ENCODE measurements at places on chromosomes 7 and 10. TPM values are rescaled to one million over a fixed set of nuclear protein-coding genes. Genes with fewer than 3 reads are reported as not detected.
A peak's percentile ranks its signal among the peaks of the same experiment; 100 is the strongest.

DNA sequence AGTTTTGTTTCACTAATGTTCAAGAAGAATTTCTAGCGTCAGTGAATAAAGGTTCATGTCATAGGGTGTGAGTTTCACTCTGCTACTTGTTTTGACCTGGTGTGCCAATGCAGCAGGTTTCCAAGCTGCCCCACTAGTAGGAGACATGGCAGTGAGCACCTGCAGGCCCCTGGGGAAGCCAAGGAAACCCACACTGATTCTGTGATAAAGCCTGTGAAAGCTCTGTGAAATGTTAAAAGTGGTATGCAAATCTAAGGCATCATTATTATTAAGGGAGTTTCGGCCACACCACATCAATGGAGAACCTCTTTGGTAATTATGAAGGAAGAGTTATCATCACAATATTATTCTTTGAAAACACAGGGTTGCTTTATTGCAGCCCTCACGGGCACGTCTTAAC lies 46.4 kb downstream of the ABCB5 start:
- DNase-seq, result no peak

GRCh38 chr10:52469970-52470705 lies 156.1 kb downstream of the DKK1 start:
- no peak for DNase-seq

- no peak for DNase-seq
These were observed 133.5 kb downstream of the TSPAN12 start for GRCh38 chr7:120724448-120724847.

- DNase-seq, result no peak
These were observed at the start of gene GSDME for GRCh38 chr7:24757353-24758275. TSS of gene GSDME (minus strand) at chr7:24757464. CDS start at chr7:24749774, 7,690 bp downstream.

- DNase-seq, result no peak
These were observed 219.5 kb upstream of the NRP1 start for GRCh38 chr10:33553748-33554571.

GRCh38 chr10:93560541-93560940 lies 5.9 kb upstream of the FFAR4 start:
- DNase-seq, result no peak

GRCh38 chr10:110420401-110421193 lies 77.1 kb upstream of the DUSP5 start:
- no peak for DNase-seq

DNA sequence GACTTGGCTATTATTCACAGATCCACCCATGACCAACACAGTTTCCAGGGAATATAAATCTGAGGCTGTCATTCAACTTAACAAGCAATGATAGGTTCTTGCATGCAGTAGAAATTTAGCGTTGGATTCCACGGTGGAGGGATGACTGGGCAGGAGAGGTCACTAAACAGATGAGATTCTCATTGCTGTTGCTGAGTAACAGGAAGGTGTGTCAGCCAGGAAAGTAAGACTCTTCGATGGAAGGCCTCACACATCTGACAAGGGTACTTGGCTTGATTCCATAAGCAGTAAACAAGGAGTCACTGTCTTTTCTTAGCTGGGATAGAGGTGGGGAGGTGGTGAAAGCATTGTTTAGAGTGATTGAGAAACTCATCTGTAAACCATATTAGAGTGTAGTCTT lies 1152.0 kb downstream of the SORCS3 start:
- DNase-seq, result no peak

DNA sequence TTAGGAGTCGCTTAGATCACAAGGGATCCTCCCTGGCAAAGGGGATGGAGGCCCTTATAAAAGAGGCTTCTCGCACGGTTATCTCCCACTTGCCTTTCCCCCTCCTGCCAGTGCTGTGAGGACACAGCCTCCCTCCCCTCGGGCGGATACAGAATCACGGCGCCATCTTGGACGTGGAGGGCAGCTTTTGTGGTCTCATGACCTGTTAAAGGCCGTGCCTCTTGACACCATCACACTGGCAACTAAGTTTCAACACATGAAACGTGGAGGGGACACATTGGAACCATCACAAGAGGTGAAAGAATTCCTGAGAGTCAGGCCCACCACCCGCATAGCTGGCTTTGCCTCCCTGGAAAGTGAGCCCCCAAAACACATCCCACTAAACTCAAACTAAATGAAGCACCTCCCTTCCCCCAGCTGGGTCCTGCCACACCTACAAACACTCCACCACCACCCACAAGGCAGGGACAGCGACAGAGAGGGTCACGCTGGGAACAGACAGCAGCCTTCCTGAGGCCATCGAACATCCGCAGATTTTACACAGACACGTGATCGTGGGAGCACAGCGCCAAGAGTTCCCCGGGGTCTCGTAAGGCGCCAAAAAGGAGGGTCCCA lies 110.6 kb downstream of the TCERG1L start:
- no peak for DNase-seq

DNA sequence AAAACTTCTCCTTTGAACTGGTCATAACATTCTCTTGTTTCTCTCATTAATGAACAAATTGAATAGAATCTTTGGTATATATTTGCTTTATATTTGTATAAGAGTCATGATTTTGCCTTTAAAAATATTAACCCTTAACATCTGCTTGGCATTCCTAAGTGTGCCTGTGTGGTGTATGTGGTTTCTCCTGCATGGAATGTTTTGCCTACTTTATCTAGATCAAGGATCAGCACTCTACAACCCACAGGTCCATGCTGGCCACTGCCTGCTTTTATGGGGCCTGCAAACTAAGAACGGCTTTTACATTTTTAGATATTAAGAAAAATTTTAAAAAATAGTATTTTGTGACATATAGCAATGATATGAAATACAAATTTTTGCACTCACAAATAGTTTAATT lies 4.3 kb upstream of the LAMB4 start:
- no peak for DNase-seq

DNA sequence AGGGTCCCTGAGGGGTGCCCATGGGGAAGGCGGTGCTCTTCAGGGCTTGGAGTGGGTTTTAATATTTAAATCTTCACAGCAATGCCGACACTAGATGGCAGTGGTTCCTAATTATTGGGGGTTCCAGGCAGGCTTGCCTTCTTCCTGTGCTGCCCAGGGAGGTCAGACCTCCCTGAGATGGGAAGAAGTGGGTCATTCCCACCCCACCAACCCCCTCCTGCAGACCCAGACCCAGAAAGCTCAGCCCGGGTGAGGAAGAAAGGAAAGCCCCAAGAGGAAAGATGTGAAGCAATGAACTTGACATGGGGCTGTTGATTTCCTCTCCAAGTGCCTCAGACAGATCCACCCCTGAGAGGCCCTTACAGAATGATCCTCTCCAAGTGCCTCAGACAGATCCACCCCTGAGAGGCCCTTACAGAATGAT lies 85.1 kb upstream of the LANCL2 start:
- DNase-seq, result no peak

GRCh38 chr10:6778992-6779701 lies 199.1 kb upstream of the PRKCQ start:
- DNase-seq, result no peak

- DNase-seq, result no peak
These were observed 21.8 kb downstream of the CFAP69 start for GRCh38 chr7:90266808-90267207.

GRCh38 chr7:56046721-56047445 lies 4.4 kb downstream of the PSPH start:
- DNase-seq, result no peak

DNA sequence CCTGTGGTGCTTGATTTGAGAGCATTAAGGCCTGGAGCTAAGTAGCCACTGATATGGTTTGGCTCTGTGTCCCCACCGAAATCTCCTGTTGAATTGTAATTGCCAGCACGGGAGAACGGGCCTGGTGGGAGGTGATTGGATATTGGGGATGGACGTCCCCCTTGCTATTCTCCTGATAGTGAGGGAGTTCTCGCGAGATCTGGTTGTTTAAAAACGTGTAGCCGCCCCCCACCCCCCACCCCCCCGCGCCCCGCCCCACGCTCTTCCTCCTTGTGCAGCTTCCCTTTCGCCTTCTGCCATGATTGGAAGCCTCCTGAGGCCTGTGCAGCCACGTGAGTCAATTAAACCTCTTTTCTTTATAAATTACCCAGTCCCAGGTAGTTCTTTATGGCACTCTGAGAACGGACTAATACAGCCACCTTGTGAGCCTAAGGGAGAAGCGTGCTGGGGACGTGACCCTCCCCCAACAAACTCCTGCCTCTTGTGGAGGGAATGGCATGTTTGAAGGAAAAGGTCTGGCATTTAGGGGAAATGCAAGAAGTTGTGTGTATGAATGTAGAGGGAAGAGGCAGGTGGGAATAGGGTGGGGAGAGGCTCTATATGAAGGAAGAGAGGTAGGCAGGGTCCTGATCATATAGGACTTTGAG lies 118.0 kb upstream of the KMT2C start:
- no peak for DNase-seq

DNA sequence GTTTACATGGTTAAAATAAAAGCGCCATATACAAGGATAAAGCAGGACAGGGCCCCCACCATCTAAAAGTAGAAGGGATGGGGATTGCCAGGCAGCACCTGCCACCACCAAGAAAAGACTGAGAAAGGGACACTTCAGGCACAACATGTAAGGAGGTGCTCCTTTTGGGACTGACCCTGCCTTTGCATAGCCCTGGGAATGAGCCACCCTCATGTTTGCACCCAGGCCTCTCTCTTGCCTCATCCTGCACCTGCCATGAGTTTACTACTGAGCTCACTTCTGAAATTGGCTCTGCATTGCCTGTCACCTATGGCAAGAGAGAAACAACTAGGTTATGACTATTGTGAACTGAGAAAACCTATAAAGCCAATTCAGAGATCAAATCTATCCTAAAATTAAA lies 489.7 kb downstream of the KCNMA1 start:
- no peak for DNase-seq

- DNase-seq, result no peak
These were observed 2.1 kb downstream of the CADPS2 start for GRCh38 chr7:122884186-122884585.

DNA sequence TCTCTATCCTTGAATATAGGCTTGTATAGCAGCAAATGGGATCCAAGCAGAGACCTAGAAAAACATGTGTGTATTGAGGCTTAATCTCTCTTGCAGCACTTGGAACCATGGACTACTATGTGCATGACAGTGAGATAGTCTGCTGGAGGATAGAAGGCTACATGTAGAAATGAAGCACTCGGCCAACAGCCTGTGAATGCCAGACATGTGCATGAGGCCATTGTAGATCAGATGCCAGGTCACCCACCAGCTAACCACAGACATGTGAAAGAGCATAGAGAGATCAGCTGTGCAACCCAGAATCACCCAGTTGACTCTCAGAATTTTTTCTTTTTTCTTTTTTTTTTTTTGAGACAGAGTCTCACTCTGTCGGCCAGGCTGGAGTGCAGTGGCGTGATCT lies 90.9 kb downstream of the NT5C2 start:
- DNase-seq, result no peak

- DNase-seq, result peak; percentile 64
These were observed 244.4 kb downstream of the RPS24 start for GRCh38 chr10:78278058-78278404.

- no peak for DNase-seq
These were observed 22.5 kb upstream of the CHRM2 start for GRCh38 chr7:136845899-136846465.

GRCh38 chr7:585229-585711 lies 65.6 kb upstream of the PDGFA start:
- no peak for DNase-seq

GRCh38 chr10:18306031-18306430 lies 165.8 kb downstream of the CACNB2 start:
- DNase-seq, result no peak

- DNase-seq, result no peak
These were observed 77.0 kb downstream of the NKX6-2 start for GRCh38 chr10:132708936-132709335.

DNA sequence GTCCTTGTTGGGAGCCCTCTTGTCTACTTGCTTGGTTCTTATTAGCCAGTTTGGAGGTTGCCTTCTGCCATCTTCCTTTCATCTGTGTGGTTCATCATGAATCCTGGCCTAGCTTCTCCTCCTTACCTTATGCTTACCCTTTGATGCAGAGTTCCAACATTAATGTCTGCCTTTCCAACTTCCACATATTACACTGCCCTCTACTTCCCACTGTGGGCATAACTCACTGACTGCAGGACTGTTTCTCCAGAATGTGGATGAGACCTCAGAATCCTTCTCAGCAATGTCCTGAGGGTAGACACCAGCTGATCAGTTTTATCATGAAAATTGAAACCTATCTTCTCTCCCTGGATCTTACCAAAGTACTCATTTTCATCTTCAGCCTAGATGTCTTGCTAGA lies 491.0 kb downstream of the LRMDA start:
- no peak for DNase-seq

DNA sequence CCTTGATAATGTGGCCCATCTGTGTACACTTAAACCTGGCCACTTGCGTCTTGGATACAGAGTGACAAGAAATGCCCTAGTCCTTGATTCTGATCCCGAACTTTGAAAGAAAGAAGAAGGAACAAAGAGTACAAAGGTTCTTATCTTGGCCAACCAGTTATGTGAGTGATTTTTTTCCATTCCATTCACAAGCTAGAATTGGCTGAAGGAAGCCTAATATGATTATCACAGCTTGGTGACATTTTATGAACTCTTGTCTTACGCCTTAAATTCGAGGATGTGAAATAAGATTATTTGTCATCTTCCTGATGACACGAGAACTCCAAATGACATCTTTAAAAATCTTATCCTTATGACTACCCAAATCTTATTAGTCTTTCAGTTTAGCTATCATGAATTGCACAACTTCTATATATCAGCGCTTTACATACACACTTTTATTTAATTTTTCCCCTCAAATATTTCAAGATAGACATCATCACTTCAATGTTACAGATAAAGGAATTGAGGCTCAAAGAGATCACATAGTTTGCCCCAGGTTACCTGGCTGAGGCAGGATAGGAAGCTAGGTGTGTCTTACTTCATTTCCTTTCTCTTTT lies 13.0 kb upstream of the SP4 start:
- DNase-seq, result no peak

DNA sequence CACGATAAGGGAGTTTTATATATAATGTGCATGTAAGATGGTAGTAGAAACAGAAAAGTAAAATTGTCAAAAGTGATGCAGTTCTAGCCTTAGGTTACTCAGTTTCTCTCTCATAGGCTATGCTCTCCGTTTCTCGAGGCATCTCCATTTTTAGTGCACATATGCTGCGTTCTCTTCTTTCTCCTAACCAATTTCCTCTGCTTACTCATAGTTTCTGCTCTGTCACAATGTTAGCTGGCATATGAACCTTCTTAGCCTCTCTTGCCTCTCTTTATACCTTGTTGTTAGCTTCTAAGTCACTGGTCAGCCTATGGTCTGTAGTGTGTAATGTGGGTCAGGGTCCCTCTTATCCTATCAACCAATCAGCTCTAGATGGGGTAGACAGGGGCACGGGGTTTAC lies 280.6 kb upstream of the ETV1 start:
- DNase-seq, result no peak

The BCAP29 gene
- total RNA-seq, result 271 TPM

The OPN1SW gene
- total RNA-seq, result not detected

The ZNF117 gene
- 9.2 TPM for total RNA-seq

The MRPS24 gene
- 50.6 TPM for total RNA-seq

The GIMAP5 gene
- total RNA-seq, result 35.9 TPM

The FBXL15 gene
- 19.8 TPM for total RNA-seq

The AZGP1 gene
- 2.3 TPM for total RNA-seq

The ACHE gene
- 3.7 TPM for total RNA-seq

The NPFFR1 gene
- total RNA-seq, result 0.14 TPM
